Activated naive CD4-positive, alpha-beta T cell treated with Interleukin-2 at 50 U/mL for 16 hours (primary cell): ENCODE measurements at places on chromosomes 13 and 19.

- DNase-seq = no peak
Observed at GRCh38 chr13:30443957-30444404, 21.7 kb downstream of the UBE2L5 start.

GRCh38 chr13:73842626-73843025 is 291.6 kb downstream of the KLF12 start:
- DNase-seq = no peak

- no peak for DNase-seq
Observed at GRCh38 chr13:86087244-86087643, 288.0 kb upstream of the SLITRK6 start.

DNA sequence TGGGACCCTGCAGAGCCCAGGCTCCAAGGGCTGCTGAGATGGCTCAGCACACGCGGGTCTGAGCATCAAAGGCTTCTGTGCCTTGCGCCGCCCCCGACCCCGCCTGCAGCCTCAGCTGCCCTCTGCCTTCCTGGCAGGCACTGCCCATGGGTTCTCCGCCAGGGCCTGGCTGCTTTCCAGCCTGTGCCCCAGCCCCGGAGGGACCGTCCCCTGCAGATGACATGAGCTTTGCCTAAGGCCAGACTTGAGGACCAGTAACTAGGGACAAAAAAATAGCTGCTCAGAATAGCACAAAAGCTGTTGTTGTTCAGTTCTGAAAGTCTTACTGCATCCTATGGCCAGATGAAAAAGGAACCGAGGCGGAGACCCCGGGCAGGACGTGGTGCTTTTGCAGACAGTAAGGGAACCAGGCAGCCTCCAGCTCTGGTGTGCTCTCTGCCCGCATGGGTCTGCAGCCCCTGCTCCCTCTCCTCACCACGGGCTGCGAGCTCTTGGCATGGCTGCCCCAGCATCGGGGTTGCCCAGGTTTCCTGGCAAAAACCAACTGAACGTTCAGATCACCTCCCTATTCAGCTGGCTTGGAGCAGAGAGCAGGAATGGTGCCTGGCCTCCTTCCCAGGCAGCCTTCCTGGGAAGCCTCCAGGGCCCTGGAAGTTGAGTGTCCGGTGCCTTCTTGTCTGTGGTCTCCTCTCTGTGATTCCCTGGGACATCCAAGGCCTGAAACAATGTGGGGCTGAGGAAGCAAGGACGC is 12.5 kb upstream of the CFAP97D2 start:
- no peak for DNase-seq

- no peak for DNase-seq
Observed at GRCh38 chr13:20637811-20638210, 65.7 kb upstream of the IL17D start.

- DNase-seq = no peak
Observed at GRCh38 chr19:538641-539428, 5.0 kb upstream of the GZMM start.

- no peak for DNase-seq
Observed at GRCh38 chr13:40102360-40102727, 446.9 kb downstream of the COG6 start.

DNA sequence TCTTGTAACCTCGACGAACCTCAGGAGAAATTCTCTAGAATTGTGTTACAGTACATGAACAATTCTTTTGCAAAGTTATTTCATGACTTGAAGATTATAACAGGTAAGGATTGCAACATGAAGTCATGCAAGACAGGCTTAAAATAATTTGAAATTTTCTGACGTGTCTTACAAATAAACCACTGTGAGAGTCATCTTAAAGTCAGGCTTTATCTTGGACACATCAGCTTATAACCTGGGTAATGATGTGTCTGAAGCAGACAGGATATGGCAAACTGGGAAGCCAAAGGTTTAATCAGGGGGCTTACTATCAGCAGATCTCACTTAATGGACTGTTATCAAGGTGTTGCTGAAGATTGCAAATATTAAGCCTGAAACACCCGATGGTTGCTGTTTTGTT is 407.8 kb downstream of the KLF5 start:
- no peak for DNase-seq

DNA sequence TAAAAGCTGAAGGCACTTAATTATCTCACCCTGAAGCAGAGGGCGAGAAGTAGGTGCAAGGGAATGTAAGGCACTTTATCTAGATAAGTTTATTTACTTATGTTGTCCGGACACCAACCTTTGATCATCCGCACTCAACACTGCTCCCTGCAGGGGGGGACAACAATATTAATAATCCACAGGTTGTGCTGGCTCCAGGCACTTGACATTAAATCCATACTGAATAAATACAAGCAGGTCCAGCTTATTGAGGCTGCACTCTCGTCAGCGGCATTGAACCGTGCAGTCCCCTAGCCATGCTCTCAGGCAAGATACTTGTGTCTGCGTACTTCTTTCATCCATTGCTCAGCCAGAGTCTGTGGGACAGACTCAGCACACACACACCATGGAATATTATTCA is 374.5 kb upstream of the NBEA start:
- DNase-seq = no peak

GRCh38 chr13:35630551-35631275 is 154.2 kb upstream of the MAB21L1 start:
- DNase-seq = no peak
